ENCODE measurements at places on chromosomes 1 and 21. TPM values are rescaled to one million over a fixed set of nuclear protein-coding genes. Genes with fewer than 3 reads are reported as not detected.

Gene SPATA21
- not detected for total RNA-seq

Gene SYTL1
- 7.5 TPM for total RNA-seq

Gene LCE3B
- total RNA-seq: not detected

Gene NPHS2
- not detected for total RNA-seq

Gene WNT2B
- total RNA-seq: 0.40 TPM

Gene PPFIA4
- total RNA-seq: 13.7 TPM

Gene CCDC27
- total RNA-seq: not detected

Gene SOX13
- 64.5 TPM for total RNA-seq

Gene WDR64
- not detected for total RNA-seq

Gene NAXE
- total RNA-seq: 129 TPM

Gene INTS7
- total RNA-seq: 14.0 TPM

Gene FMO4
- 2.0 TPM for total RNA-seq

Gene BCAR3
- 42.3 TPM for total RNA-seq

Gene TCHH
- total RNA-seq: 0.09 TPM

Gene TRAF3IP3
- not detected for total RNA-seq

Gene JAM2
- 4.0 TPM for total RNA-seq

Gene NEK2
- 42.3 TPM for total RNA-seq

Gene PSMB4
- 333 TPM for total RNA-seq

Gene IGSF21
- 2.7 TPM for total RNA-seq

Gene BMP8B
- 0.29 TPM for total RNA-seq

Gene PLPPR4
- not detected for total RNA-seq

Gene ADAMTSL4
- total RNA-seq: 3.9 TPM

Gene SLAMF7
- total RNA-seq: not detected

Gene LAMC2
- 2.8 TPM for total RNA-seq
